ENCODE measurements at places on chromosomes 11 and 22.

GRCh38 chr11:88175569-88176075 lies 379 bp upstream of the RAB38 start:
- no peak for DNase-seq

- no peak for DNase-seq
These were observed 3.1 kb upstream of the CCDC188 start for GRCh38 chr22:20153945-20154344.

GRCh38 chr11:46402957-46403902 lies 11.7 kb upstream of the CHRM4 start:
- no peak for DNase-seq

GRCh38 chr11:56152333-56152732 lies 7.8 kb downstream of the OR8K5 start:
- no peak for DNase-seq

DNA sequence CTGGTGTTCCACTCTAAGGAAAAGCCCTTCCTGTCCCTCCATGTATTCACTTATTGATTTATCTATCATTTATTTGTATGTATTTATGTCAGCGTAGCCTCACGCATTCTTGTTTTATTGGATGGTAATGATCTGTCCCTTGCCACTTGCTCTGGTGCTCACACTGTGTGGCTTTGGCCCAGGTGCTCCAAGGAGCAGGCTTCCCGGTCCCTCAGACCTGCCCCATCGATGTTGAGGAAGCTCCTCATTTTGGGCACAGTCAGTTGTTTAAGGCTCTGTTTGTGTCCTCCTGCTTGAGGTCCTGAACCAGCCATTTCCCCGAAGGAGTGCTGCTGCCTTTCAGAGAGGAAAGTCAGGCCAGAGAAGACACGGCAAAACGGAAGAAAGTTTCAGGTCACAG lies 1485.4 kb downstream of the TBC1D22A start:
- DNase-seq, result no peak

DNA sequence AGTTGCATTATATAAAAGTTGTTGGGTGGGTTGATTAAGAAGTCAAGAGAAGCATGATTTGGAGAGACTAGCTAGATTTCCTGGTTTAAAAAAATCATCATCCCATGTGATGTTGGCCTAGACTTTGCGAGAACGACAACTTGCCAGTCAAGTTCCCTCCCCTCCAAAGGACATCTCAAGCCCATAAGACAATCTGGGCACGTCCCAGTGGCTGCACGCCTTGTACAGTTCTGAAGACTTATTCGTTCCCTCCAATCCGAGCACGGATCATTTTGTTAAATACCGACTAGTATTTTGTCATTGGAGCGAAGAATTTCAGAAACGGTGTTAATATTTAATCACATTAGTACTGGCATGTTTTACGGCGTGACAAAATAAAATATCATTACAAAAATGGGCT lies 8.0 kb downstream of the MN1 start:
- no peak for DNase-seq

DNA sequence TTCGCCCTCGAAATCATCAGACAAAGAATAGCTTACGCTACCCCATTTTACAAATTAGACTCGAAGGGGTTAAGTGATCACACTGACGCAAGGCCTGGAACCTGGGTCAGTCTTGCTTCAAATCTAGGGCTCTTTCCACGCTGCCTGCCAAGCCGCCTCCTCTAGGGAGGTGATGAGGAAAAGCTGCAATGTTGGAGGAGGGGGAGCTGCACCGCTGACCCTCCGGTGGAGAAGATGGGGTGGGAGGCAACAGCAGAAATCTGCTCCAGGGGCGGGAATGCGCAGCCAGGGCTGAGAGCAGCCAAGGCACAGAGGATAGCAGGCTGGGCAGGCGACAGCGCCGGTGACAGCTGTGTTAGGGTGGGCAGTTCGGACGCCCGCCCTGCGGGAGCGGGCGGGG lies 595 bp downstream of the SYVN1 start:
- DNase-seq, result no peak

All from HTR-8/SVneo (cell line).